ENCODE measurements at places on chromosomes 1 and 21.
A peak's percentile ranks its signal among the peaks of the same experiment; 100 is the strongest.

GRCh38 chr1:199510314-199510713 lies 517.2 kb upstream of the NR5A2 start:
- DNase-seq = no peak

DNA sequence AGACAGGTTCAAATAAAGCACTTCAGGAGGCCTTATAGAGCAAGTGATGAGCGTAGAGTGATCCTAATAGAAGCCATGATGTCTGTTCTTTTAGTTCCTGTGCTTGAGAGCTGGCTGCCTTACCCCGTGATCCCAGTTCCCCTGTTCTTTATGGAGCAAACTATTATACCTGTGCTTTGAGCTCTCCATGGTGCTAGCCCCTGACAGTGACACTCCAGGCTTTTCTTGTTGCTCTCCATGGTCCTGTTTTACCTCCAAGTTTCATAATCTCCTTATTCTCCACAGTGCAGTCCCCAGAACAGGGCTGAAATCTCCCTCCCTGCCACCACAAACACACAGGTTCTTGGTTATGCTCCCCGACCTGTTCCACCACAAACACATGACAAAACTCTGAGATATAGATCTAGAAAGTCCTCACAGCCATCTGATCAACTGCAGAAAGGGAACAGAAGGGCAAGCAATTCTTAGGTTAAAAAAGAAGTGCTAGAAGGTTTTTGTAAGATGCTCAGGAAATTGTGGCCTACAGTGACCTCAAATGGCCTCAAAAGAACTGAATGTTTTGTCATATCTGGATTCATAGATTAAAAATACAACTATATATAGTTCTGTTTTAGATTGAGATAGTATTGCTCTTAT lies 6.0 kb downstream of the CADM3 start:
- DNase-seq = peak; percentile 77

DNA sequence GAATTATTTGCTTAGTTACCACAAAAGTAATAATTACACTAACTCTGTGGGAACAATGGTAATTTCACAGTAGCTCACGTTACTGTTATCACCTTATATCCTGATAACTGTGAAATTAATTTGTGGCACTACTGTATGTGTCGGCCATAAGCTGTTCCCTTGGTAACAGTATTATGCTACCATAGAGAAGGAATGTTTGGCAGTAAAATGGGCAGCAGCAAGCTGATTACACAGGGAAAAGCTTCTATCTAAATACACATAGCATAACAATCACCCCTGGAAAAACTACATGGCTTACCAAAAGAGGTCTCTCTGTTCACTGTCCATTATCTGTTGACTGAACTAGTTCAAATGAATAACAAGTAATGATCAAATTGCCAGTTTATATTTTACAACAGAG lies 124.1 kb downstream of the DPYD start:
- peak; percentile 35 for DNase-seq

- no peak for DNase-seq
Measured at GRCh38 chr21:31181082-31181750, 142.9 kb upstream of the KRTAP19-8 start.

DNA sequence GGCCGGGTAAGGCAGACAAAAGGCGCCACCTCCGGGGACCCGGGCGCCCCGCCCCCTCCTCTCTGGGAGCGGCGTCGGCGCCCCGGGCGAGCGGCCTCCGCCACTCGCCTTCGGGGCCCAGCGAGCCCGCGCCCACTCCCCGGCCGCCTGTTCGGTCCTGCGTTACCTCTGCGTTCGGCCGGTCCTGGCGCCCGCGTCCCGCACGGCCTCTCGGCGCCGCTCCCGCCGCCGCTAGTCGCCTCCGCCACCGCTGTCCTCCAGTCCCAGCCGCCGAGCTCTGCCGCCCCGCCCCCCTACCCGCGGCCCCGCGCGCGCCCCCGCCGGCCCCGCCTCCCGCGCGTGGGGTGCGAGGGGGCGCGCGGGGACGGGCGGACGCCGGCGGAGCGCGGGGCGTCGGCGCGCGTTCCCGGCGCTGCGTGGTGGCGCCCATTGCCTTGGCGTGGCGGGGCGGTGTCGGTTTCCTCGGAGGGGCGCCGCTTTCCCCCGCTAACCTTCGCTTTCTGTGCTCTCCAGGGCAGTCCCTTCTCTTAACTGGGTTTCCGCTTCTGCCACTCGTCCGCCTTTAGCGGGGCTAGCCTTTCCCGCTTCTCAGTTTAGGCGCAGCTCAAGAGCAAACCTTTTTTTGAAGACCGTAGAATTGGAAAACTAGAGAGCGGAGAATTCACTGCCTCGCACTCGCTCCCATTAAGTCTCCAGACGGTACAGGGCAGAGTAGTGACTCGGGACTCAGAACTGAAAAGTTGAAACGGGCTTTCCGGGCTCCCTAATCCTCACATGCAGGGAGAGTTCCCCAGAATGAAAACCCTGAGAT lies at the start of gene HP1BP3:
TSS of gene HP1BP3 (minus strand) at position 279 of the 811 bp plus-strand sequence. CDS start 6,867 bp downstream, outside the sequence.
- no peak for DNase-seq

GRCh38 chr1:26856181-26856580 lies 6.8 kb upstream of the SFN start:
- DNase-seq = no peak

DNA sequence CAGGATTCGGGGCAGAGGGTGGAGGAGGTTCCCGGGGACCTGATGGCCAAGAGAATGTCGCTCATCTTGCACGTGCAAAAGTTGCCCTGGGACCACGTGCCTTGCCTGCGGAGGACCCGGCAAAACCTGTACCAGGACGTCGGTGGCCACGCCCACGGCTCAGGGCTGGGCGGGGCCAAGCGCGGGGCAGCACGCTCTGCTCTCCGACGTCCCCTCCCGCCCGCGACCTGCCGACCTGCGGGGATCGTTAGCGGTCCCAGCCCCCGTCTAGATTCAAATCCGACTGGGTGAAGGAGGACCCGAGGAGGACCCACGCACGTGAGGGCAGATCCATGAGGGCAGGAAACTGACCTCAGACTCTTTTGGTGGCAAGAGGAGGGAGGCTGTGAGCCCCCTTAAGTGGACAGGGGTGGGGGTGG lies at the start of gene C1orf167:
TSS of gene C1orf167 (plus strand) at position 206 of the 419 bp plus-strand sequence. CDS start 2,208 bp downstream, outside the sequence.
- no peak for DNase-seq

DNA sequence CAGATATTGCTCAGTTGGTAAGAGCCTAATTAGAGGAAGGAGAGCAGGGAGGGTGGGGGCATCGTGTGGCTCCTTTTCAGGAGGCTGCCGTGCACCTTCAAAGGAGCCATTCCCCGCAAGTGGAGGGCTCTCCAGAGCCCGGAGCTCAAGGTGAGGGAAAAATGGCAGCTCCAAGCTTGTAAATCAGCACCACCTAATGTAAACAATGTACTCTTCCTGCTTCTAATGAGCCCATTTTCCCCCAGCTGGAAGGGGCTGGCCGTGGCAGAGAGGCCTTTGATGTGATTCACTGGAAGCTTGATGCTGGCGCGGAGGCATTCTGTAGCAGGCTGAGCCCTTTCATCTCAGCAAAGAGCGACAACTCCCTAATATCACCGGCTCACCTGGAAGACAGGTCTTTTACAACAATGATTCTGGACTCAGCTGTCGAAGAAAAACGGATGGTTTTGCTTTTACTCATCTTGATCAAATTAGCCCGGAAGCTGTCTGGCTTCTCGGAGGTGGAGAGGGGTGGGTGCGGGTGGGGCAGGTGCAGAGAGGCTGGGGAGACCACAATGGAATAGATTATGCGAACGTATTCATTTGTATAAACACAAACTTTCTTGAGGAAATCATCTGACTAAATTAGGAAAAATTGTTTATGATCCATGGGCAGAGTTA lies 112.5 kb downstream of the RRAGC start:
- peak; percentile 75 for DNase-seq
